ENCODE measurements at places on chromosomes 16 and 17.

DNA sequence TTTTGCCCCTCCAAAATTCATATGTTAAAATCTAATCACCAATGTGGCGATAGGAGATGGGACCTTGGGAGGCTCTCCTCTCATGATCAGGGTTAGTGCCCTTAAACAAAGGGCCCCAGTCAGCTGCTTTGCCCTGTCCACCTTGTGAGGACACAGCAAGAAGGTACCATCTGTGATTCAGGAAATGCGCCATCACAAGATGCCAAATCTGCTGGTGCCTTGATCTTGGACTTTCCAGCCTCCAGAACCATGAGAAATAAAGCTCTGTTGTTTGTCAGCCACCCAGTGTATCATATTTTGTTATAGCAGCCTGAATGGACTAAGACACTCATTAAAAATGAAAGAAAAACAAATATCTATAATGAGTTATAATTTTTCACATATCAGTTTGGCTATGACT lies 63.0 kb upstream of the NKD1 start:
- no peak for DNase-seq

- DNase-seq: no peak
Measured at GRCh38 chr16:68251832-68252231, 6.7 kb downstream of the PLA2G15 start.

DNA sequence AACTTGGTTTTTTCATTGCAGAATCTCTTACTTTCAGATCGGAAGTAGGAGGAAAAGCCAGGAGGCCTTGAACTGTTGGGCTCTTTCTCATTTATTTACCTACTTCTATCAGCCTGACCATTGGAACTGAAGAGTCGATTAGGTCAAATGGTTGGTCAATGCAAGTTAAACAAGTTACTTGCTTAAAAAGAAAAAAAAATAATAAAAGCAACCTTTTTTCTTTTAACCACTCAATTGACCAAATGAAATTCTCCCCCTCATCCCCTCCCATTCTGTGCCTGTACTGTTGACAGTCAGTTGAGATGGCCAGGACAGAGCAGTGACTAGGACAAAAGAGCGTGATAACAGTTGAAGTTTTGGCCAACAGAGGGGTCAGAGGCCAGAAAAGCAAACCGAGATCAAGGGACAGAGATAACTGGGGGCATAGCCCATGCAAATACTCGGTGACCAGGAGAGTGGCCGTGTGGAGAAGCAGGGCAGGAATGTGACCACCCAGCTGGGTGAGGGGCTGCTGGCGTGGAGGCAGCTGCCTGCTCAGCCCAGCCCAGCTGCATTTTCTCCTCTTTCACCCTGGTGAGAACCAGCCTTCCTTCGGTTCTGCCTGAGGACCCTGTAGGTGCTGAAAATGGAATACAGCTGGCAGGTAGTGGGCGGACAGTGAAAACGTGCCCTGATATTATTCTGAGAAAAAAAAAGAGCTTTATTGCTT lies 72.2 kb downstream of the HS3ST3B1 start:
- no peak for DNase-seq

GRCh38 chr17:45410144-45411091 lies 22.3 kb downstream of the ARHGAP27 start:
- no peak for DNase-seq

GRCh38 chr17:74431568-74432423 lies at the start of gene GPRC5C:
Gene GPRC5C (plus strand): TSS chr17:74432088. CDS start chr17:74439777, 7,689 bp downstream.
- no peak for DNase-seq

DNA sequence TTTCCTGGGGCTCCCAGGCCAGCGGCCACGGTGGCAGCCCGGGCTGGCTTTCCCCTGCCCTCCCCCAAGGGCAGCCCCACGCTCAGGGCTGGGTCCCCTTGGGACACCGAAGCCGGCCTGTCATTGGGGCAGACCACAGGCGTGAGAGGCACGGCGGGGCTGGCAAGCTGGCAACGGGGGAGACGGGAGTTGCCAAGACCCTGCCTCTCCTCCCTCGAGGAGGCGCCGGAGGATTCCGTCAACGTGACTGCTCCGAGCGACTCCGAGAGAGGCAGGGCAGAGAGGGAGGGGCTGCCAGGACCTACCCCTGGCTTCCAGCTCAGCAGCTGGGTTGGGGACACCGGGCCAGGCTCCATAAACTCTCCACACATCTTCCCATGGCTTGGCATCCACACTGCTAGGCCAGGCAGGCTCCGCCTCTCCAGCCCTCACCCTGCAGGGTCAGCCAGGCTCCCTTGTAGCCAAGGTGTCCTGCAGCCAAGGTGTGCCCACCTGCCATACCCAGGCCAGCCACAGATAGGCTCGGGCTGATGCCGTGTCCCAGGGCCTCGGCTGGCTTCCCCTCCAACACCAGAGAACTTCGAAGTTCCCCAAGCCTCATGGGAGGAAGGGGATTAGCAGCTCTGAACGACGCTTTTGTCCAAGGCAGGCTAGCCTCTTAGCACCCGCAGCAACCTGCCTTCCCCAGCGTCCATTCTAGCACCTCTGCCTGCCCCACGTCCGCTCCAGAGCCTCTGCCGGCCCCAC lies 25.5 kb downstream of the TIMM22 start:
- DNase-seq: no peak

DNA sequence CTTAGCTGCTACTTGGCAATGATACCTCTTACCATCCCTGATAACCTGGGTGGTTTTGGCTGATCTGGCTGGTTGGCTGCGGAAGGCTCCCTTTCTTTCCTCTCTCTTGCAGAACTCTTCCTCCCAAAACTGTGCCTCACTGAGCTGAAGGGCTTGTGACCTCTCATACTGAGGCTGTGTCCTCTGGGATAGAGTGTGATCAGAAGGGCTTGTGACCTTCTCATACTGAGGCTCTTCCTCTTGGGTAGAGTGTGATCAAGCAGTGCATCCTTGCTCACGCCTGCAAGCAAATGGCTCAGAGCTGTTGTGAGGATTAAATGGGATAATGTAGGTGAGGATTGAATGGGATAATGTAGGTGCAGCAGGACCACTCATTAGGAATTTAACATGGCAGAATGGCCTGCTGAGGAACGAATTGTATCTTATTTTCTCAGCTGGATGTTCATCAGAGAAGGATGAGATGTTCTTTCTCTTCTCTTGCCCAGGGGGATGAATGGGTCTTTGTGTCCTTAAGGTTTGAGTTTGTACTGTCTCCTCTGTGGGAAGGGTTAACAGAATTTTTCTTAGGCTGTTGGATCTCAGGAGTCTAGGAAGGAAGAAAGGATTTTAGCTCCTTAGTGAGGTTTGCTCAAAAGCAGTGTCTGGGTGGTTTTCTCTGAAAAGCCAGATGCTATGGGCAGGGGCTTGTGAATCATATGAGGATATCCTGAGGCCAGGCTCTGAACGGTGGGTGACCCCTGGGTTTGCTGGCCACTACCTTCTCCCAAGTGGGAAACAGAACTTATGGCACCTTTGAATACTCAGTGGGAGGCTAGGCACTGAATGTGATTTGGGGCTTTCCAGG lies 130.0 kb upstream of the HS3ST2 start:
- no peak for DNase-seq

GRCh38 chr16:29994600-29995323 lies 655 bp downstream of the HIRIP3 start:
- no peak for DNase-seq

GRCh38 chr17:29004081-29004692 lies 1.6 kb downstream of the SEZ6 start:
- DNase-seq: no peak

- DNase-seq: peak; percentile 52
Measured at GRCh38 chr17:2179615-2180295, 123.8 kb downstream of the SMG6 start.

- DNase-seq: no peak
Measured at GRCh38 chr16:69190598-69190997, 3.6 kb downstream of the SNTB2 start.

DNA sequence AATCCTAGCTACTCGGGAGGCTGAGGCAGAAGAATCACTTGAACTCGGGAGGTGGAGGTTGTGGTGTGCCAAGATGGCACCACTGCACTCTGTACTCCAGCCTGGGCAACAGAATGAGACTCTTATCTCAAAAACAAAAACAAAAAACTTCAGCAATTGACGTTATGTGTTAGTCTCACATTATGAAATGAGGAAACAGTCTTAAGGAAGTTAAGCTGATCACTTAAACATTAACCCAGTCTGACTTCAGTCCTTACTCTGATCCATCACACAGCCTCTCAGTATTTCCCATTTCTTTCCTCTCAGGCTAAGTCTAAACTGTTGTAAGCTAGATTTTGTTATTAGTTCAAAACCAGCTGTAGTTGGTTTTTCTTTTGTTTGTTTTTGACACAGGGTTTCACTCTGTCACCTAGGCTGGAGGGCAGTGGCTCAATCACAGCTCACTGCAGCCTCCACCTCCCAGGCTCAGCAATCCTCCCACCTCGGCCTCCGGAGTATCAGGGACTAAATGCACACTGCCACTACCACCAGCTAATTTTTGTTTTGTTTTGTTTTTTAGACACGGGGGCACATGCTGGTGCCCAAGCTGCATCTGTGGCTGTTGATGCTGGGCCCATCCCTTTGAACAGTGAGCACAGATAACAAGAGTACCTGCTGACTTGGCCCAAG lies 6.3 kb downstream of the JPT1 start:
- no peak for DNase-seq

GRCh38 chr17:50161911-50162288 lies 3.9 kb upstream of the SGCA start:
- no peak for DNase-seq

GRCh38 chr16:74562117-74562516 lies 44.8 kb downstream of the GLG1 start:
- DNase-seq: no peak

- no peak for DNase-seq
Measured at GRCh38 chr17:68576811-68577496, 24.2 kb downstream of the FAM20A start.

DNA sequence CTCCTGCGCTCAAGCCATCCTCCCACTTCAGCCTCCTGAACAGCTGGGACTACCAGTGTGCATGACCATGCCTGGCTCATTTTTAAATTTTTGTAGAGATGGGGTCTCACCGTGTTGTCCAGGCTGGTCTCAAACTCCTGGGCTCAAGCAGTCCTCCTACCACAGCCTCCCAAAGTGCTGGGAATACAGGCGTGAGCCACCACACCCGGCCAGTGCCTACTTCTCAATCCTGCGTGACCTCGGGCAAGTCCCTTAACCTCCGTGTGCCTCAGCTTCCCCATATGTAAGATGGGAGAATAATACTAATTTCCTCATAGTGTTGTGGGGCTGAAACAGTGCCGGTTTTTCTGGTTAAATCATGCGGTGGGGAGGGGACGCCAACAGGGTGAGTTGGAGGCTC lies 143.5 kb upstream of the CIBAR2 start:
- DNase-seq: no peak

GRCh38 chr16:88357317-88358022 lies 25.3 kb upstream of the ZNF469 start:
- no peak for DNase-seq

GRCh38 chr17:37465069-37465616 lies 24.5 kb upstream of the DUSP14 start:
- no peak for DNase-seq

DNA sequence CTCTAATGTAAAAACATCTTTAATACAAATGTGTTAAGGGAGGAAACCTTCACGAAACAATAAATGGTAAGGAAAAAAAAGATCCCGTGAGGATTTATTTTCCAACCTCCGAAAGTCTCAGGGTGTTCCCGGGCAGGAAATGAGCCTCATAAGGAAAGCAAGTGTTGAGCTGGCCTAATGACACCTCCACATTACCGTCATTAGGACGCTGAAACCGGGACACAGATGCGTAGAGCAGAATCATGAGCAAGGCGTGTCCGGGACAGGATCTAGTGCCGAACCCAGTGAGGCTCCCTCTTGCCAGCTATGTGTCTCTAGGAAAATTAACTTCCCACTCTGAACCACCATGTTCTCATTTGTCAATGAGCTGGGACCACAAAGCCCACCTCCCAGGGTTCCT lies 22.7 kb upstream of the CYTH1 start:
- DNase-seq: no peak

GRCh38 chr17:80421381-80422090 lies 6.6 kb downstream of the ENDOV start:
- no peak for DNase-seq

DNA sequence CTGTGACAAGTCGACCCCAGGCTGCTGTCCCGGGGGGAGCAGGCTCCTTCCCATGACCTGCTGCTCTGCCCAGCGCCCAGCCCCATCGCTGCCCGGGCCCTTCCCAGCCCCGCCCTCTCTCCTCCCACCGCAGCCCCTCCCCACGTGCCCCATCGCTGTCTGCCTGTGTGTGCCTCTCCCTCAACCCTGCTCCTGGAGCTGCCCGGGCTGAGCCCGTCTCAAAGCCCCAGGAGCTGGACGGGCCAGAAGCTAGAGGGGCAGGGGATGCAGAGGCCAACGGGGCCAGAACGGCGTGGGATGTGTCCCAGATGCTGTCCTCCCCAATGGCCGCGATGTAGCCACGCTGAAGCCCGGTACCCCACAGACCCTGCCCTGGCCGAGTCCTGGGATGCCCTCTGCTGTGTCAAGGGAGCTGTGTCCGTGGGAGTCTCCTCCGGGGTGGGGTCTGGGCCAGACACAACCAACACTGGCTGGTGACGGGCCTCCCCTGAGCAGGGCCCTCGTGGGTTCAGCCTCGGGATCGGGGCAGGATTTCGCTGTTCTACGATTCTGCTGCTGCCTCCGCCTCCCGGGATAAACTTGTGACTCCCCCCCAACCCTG lies 118.2 kb upstream of the ZNF750 start:
- DNase-seq: no peak

DNA sequence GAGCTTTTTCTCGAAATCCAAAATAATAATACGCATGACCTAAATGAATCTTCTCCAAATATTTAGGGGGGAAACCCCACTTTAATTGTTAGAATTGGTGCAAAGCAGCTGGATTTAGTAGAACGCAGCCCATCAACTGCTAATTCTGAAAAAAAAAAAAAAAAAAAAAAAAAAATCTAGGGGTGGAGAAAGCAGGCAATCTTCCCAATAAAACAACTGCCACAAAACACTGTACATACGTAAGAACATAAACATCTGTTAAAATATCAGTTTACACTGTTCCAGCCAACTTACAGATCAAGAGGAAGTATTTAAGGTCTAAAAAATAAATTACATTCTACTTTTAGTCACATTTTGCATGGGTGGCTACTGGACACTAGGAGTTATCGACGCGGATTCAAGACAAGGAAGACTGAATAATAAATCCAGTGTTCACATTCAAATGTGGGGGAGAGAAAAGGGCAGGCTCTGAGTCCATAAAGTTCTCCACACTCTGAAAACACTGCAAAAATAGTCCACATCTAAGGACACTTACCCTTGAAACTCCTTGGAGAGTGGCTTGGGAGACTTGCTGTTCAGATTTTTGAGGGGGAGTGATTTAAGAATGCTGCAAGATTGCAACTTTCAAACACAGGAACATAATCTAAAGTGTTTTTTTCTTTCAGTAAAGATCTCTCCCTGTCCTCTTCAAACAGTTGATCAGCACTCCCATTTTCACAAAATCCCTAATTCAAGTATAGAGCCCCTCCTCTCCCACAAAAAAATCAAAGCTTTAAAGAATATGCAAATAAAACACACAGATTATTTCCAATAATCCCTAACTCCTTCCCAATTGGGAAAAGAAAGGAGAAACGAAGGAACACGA lies 1.3 kb downstream of the APPBP2 start:
- DNase-seq: no peak
